H1 (cell line): ENCODE measurements at places on chromosomes 7 and 10.
A peak's percentile ranks its signal among the peaks of the same experiment; 100 is the strongest.

DNA sequence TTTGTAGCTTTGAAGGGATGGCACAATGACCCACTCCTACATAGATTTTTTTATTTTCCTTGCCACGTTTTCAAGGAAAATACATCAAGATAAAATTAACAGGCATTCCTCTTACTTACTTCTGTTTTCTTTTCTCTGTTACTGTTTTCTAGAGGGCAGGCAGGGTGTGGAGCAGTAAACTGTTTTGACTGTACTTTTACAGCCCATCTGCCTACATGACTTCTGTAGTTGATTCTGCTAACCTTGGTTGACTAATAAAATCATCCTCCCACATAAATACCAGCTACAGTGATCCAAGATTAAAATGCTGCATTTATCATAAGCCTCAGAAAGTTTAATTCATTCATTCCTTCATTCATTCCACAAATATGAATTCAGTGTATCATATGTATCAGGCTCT, 158.5 kb downstream of the TRIL start:
- DNase-seq = no peak

DNA sequence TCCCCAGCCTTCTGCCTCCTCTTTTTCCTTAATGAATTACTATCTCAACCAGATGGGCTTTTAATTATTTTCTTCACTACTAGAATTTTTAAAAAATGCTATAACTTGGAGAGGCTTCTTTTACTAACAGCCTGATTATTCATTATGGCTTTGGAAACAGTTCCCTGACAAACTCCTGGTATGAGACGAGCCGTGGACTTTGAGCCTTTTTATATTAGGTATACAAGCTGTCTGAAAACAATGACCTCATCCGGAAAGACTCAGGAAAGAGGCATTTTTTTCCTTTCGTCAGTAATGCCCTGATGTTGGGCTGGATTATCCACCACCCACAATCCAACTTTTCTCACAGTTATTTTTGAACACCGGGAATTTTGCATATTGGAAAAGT, 26.7 kb upstream of the ABLIM1 start:
- DNase-seq = no peak

GRCh38 chr7:3138997-3139396, 95.3 kb upstream of the CARD11 start:
- no peak for DNase-seq

DNA sequence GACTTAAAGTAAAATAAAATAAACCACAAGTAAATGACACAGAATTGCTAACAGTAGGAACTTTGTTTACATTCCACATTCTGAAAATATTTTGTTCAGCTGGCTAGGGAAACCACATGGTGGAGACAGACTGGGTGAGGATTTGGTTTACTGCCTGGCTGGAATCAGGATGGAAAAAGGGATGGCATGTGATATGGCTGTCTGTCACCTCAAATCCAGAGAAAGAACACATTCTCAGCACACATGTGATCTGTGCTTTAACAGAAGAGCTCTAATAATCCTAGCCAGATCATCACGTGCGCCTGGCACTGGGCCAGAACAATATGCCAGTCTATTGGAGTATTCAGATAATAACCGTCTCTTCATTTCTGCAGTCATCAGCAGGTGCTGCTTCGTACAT, 90.9 kb upstream of the PIP4K2A start:
- no peak for DNase-seq

DNA sequence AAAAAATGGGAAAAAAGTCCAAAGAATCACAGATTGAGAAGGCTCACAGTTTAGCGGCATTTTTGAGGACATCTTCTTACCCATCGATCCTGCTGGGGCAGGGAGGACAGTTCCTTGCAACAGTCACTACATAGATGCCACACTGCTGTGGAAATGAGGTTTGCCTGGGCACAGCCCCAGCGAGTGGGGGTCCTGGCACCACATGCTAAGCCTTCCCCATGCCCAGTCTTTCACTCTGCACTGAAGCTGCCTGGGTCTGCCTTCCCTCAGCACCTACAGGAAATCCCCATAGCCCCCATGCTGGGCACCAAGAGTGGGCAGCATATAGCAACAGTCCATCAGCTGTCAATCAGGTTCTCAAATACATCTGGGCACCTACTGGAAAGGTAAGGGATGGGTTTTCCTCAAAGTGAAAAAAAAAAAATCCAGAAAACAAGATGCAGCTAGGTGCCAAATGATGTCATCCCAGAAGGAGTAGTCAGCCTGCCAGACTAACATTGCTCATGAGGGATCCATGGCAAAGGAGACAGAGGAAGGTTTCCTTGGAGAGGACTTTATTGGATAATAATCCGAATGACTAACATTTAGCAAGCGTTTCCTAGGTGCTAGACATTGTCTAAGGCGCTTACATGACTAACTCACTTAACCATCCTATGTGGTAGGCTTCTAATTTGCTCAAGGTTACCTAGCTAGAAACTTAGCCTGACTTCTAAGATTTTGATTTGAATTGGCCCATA, 125.7 kb upstream of the CXCL12 start:
- no peak for DNase-seq

- no peak for DNase-seq
Observed at GRCh38 chr10:12243864-12244620, 48.1 kb downstream of the CDC123 start.

DNA sequence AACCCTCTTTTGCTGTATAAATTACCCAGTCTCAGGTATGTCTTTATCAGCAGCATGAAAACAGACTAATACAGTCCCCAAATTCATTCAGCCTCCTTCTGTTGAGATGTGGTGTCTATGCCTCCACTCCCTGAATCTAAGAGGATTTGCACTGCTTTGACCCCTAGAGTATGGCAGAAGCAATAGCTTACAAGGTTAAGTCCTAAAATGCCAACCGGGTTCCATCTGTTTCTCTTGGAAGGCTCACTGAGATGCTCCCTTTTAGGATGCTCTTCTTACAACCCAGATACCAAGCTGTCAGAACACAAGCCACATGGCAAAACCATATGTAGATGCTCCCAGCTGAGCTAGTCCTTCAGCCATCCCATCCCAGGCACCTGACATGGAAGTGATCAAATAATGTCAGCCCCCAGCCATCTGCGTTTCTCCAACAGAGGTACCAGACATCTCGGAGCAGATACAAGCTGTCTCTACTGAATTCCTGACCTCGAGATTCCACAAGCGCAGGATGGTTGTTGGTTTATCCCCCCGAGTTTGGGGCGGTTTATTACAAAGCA, 20.2 kb downstream of the CALN1 start:
- no peak for DNase-seq

DNA sequence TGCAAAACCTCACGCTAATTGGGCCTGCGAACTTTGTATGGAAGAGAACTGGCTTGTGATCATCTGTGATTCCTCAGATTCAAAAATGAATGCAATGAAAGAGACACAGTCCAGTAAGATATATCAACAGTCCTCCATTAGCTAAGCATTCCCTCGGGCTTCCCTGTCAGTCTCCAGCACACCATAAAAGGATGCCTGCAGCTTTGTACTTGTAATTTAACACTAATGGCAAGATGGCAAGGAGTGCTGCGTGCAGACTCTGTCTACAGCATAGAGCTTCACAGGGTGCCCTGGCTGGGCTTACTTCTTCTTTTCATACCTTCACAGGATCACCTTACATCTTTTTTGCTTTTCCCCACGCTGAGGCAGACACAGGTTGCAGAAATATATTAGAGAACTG, 200.0 kb downstream of the GFRA1 start:
- no peak for DNase-seq

GRCh38 chr7:5193880-5194279, 3.8 kb downstream of the WIPI2 start:
- DNase-seq = no peak

GRCh38 chr7:127582361-127582760, 3.0 kb downstream of the GCC1 start:
- DNase-seq = no peak

DNA sequence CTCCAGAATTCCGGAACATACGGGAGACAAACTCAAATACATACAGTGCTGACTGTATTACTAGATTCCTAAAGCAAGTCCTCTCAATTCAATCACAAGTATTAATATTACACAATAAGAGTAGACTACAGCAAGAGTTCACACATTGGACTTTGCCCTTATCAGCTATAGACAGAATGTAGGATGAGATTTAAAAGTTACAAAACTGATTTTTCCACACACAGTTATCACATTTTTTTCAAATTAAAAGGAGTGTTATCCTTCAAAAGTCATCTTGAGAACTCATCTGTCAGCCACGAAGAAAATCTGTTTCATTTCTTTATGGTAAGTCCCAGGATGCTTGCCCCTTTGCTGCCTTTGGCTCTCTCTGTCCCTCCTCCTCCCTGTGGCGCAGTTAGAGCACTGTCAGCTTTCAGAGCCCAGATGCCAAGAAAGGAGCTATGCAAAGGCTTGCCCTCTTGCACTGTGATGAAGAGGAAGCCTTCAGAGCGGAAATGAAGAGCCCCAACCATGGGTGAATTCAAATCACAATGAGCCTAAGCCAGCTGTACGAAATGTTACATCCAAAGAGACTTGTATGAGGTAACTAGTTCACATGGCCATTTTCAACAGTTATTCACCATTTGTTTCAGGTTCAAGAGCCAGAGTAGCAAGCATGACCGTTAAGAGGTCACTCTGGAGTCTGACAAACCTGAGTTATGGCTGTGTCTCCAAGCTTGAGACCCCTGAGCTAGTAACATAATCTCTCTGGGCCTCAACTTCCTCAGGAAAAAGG, 10.7 kb downstream of the NCOA4 start:
- DNase-seq = no peak

- no peak for DNase-seq
Observed at GRCh38 chr10:34275626-34276130, 539.4 kb downstream of the PARD3 start.

GRCh38 chr7:127882313-127882920, 148.8 kb downstream of the LRRC4 start:
- no peak for DNase-seq

- no peak for DNase-seq
Observed at GRCh38 chr10:78960316-78960800, 108.4 kb upstream of the ZMIZ1 start.

- DNase-seq = no peak
Observed at GRCh38 chr7:151925446-151926335, 30.6 kb upstream of the GALNTL5 start.

GRCh38 chr10:11097686-11098085, 80.0 kb downstream of the CELF2 start:
- DNase-seq = no peak

DNA sequence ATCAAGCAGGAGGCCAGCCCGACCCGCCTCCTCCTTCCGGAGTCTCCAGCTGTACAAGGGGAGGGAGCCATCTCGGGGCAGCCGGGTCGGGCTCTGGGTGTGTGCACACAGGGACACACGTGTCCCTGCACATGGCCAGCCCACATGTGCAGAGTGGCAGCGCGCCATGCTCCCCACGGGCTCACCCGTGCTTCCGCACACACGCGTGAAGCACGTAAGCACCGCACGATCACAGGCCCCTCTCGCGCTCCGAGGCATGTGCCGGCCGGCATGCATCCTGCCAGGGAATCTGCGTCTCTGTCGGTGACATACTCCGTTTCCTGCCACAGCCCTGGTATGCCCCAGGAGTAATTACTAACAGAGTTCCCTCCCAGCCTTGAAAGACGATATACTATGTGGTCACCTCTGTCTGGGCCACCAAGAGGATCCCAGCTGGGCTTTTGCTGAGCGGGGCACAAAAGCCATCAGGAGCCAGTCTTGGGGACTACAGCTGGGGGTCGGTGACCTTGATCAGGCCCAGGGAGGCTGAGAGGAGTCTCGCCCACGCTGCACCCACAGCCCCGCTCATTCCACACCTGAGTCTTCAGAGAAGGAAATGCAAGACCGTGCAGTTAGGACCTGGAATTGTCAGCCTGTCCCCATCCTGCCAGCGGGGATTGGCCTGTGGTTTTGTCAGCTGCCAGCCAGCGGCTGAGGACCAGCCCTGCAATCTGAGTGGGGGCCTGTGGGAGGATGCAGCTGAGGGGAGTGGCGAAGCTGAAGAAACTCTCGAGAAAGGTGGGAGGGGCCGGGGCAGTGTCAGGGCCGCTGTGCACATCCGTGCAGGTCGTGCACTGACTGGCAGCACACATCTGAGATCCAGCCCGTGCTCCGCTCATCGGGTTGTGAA, 11.0 kb upstream of the LFNG start:
- DNase-seq = no peak

- no peak for DNase-seq
Observed at GRCh38 chr7:105016709-105017656, 3.0 kb downstream of the KMT2E start.

GRCh38 chr7:138565451-138566114, 105.5 kb downstream of the TRIM24 start:
- DNase-seq = no peak

- no peak for DNase-seq
Observed at GRCh38 chr10:101840741-101841453, 2.7 kb downstream of the KCNIP2 start.

DNA sequence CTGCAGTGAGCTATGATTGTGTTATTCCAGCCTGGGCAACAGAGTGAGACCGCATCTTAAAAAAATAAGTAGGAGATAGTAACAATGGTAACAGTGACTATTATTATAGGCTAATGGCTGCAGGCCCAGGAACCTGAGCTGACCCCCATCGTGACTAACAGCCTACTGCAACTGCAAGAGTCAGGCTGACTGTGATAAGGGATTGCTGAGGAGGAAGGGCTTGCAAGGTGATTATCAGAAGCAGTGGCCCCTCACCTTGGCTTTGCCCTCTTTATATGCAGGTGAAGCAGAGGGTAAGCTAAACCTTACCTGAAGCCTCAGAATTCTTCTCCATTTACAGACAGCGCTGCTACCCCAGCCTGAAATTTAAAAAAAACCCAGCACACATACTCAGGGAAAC, 83.9 kb upstream of the SDK1 start:
- DNase-seq = no peak

GRCh38 chr10:97991871-97992270, 38.5 kb downstream of the CRTAC1 start:
- DNase-seq = peak; percentile 61

DNA sequence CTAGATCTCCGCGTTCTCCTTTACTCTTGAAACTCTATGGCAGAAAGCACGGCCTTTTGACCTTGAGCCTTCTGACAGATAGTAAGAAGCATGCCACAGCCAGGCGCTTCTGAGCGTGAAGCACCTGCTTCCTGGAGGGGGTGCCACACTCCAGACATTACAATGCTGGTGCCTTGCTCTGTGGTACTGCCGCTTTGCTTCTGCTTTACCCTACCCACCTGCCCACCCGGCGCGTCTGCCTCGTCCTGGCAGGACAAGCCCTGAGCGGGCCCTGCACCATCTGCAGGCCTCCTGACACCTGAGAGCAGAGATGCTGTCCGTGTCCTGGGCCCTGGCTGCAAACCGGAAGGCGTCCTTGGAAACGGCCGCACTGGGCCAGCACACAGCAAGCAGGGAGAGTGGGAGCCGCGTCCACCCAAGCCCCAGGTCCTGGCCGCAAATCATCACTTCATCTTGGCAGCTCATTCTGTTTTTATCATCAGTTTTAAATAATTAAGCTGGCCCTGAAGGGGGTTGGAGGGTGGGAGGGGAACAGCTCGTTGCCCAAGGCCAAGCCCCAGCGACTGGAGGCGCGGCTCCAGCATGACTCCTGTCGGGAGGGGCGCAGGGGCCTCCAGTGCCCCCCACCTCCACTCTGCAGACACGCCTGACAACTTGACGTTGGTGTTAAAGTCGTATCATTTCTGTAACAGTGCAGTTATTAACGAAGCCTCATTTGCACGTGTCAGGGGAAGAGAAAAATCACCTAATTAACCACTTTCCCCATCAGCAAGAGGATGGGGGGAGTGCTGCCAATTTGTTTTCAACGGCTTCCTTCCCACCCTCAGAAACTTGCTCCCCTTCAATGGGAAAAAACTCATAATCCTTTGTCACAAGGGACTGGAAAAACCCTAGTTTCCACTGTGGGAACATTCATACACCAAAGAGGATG, 132.2 kb downstream of the MAD1L1 start:
- no peak for DNase-seq
